ENCODE measurements at places on chromosomes 1 and 21.

GRCh38 chr21:25296252-25296651 lies 311.0 kb downstream of the MRPL39 start:
- DNase-seq, result no peak

DNA sequence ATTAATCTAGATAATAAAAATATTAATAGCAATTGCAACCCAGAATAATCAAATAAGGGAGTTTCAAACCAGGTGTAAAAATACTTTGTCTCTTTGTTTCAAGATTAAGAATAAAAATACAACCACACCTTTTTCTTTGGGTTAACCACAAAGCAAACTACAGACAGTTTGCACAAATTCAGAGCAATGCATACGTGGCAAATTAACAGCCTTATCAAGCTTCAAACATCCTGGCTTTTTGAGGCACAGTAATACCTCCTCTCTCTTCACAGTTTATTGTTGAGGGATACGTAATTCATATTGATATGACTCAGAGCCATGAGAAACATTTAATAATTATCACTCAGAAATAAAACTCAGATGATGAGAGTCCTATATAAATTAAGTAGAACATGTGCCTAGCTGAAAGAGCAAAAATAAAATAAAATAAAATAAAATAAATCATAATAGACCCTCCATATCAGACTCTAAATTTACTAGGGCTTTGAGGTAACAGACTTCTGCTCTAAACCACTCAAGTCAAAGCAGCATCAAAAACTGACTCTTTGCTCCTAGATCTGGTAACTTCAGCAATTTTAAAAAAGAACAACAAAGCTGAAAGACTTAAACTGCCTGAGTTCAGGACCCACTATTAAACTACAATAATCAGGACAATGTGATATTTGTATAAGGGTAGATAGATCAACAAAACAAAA lies 11.4 kb downstream of the EDEM3 start:
- no peak for DNase-seq

GRCh38 chr1:24505816-24506215 lies 3.2 kb downstream of the RCAN3 start:
- no peak for DNase-seq

DNA sequence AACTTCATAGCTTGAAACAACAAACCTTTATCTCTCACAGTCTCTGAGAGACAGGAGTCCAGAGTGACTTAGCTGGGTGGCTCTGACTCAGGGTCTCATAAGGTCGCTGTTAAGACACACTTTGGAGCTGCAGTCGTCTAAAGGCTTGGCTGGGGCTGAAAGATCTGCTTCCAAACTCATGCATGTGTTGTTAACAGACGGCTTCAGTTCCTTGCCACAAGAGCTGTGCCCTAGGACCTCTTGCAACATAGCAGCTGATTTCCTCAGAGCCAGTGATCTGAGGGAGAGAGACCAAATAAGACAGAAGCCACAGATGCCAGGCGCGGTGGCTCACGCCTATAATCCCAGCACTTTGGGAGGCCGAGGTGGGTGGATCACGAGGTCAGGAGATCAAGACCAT lies 176.8 kb downstream of the DISC1 start:
- DNase-seq, result no peak
